NCI-H1417 treated with DMSO at 0.1 percent for 48 hours (cell line): ENCODE measurements at places on chromosomes 3 and 15.

DNA sequence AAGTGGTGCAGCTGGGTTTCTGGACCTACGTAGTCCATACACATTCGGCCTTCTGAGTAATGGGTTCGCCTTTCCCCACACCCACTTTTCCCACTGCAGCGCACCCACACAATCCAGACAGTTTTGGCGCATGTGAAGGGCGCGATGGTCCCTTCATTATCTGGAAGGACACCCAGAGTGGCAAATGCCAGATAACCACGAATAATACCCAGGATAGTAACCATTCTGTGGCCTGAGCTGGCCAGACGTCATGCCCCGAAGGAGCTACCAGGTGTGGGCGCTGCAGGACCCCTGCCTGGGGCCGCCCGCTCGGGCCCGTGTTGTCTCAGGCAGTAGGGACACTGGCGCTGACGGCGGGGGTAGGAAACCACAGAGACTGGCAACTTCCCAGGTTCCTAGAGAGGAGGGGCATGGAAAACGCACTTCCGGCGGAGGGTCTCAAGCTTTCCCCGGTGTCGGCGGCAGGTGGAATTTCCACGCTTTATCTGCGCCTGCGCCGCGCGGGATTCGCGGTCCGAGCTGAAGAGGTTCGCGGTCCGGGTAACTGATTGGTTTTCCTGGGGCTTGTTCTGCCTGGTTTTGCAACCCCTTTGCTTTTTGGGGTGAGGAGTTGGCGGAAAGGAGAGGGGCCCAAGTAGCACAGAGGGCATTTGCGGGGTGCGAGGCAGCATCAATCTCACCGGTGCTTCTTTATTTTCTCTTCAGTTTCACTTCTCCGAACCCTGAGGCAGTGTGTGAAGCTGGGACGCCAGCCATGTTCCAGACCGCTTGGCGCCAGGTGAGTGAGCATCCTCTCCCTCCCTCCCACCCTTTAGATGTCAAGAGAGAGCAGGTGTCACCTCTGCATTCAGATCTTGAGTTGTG lies at the start of gene ZNF620:
ZNF620 (plus strand) TSS at position 441 of the 864 bp plus-strand sequence; CDS start at position 755, 314 bp downstream.
- DNase-seq: peak; percentile 39

DNA sequence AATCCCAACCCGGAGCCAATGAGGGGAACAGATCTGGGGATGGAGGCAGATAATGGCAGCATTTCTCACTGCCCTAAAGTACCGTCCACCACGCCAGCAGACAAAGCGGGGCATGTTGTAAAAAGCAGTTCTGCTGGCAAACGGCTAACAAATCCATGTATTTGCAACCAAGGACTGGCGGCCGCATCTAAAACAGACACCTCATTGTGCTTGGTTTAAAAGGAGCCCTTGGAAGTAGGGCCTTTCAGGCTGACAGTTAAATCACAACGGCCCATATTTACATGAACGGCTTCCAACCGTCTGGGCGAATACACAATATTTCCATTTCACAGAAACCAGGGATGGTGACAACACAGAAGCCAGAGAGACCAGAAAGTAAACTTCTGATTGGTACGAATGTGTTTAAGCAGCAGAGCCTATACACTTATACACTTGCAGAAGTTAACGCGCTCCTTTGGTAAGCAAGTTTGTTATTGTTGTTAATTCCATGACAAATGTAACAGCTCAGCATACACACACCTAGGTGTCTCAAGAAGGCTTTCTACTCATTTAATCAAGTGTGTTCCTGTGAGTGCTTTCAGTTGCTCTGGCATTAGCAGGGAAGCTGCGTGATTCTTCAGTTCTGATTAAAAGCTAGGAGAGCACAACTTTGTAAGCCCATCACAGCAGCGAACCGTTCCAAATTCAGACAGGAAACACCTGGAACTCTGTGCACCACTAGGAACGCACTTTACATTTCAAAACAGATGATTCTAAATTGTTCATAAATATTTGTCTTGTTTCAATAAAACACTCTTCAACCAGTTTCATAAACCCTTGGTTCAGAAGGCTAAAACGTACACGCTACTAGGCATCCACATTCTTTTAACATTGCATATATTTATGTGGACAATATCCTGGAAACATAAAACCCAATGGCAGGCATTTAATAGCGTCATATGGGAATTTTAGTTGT lies 112.9 kb downstream of the PDZRN3 start:
- DNase-seq: no peak

GRCh38 chr15:38085114-38085513 lies 150.7 kb downstream of the TMCO5A start:
- no peak for DNase-seq

DNA sequence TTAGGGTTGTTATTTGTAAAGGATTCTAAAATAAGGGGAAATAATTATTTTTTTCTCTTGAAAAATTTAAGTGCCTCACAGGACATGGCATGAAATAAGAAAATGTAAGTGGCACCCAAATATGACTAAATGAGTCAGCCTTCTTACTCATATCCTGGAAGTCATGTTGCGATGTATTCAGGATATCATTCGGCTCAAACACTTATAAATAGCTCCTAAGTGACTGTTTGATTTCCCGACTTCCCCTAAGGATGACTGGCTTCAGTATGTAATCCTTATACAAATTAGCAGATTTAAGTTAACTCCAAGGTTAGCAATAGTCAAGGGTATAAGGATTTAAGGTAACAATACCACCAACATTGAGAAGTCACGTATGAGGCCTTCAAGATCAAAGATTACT lies 57.3 kb upstream of the OSTN start:
- no peak for DNase-seq

DNA sequence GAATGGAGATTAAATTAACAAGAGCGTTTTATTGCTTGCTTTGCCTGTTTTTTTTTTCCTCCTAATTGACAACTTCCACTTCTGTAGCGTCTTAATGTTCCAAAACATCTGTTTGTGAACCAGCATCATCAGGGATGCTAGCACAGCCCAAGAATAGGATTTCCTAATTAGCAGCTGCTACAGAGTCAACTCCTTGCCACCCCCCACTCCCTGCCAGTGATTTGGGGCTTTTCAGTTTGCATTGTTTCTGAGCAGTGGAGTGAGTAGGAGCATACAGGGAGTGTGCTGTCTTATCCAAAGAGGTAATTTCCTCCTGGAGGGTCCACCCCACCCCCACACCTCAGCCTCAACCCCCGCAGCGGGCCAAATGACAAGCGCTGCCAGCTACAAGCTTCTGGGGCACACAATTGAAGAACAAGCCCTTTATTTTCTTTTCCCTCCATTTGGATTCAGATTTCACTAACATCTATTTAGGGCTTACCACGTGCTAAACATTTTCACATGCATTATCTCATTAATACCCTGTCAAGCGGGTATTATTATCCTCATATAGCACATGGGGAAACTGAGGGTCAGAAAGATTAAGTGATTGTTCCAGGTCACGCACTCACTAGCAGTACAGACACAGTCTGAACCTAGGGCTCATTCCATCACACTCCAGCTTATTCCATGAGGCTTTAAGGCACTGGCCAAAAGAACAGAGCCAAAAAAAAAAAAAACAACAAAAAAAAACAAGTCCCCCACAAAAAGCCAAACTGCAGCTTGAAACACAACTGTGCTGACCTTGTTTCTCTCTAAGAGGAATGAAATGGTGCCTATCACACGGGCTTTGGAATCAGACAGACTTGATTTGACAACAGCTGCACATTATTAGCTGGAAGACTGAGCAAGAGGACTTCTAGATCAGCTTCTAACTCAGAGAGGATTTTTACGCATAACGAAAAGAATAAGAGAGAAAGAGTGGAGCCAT lies 16.4 kb downstream of the HEG1 start:
- no peak for DNase-seq

DNA sequence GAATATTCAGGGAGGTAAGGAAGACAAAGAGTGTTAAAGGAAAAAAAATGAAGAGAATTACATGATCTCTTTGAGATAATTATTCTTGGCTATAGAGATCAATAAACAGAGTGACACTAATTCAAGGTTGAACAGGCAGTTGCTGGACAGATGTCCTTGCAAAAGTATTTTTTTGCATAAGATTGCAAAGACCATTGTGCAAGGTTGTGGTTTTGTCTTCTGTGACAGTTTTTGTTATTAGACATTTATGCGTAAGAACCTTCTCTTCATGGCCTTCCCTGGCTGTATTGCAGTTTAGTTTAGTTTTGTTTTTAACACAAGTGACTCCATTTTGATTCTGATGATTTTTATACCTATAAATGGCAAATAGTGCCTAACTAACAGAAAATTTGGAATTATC lies 682.8 kb upstream of the ARPP21 start:
- no peak for DNase-seq

- no peak for DNase-seq
These were observed 900 bp upstream of the GNB4 start for GRCh38 chr3:179452176-179452564.

DNA sequence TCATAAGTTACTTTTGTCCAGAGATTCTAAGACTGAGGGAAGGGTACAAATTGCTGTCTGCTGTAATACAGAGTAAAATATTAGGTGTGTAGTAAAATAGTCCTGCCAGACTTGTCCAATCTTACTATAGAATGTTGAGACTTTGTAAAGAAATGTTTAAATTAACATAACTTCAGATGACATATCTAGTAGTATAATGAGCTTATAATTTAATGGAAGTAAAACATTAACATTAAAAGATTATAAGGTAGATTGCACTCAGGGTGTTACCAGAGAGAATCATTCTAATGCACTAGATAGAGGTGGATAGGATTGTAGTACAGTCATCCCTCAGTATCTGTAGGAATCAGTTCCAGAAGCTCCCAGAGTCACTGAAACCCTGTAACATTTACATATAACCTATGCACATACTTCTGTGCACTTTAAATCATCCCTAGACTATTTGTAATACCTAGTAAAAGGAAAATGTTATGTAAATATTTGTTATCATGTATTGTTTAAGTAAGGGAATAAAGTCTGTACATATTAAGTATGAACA lies 130.8 kb downstream of the LMLN start:
- DNase-seq: no peak

- no peak for DNase-seq
These were observed 240.5 kb upstream of the CFAP20DC start for GRCh38 chr3:59290358-59290757.

- no peak for DNase-seq
These were observed 10.3 kb downstream of the MASP1 start for GRCh38 chr3:187281191-187281714.

- DNase-seq: no peak
These were observed 209.3 kb upstream of the FEZF2 start for GRCh38 chr3:62582495-62583172.

- DNase-seq: no peak
These were observed 380.5 kb downstream of the FOXP1 start for GRCh38 chr3:71202848-71203533.

- no peak for DNase-seq
These were observed 13.0 kb downstream of the GP5 start for GRCh38 chr3:194386066-194386465.
